ENCODE measurements at places on chromosomes 11 and 22.

- peak; percentile 25 for DNase-seq
Measured at GRCh38 chr11:130070109-130070845, 583 bp downstream of the APLP2 start.

- no peak for DNase-seq
Measured at GRCh38 chr22:20259327-20259688, 8.8 kb downstream of the RTN4R start.

DNA sequence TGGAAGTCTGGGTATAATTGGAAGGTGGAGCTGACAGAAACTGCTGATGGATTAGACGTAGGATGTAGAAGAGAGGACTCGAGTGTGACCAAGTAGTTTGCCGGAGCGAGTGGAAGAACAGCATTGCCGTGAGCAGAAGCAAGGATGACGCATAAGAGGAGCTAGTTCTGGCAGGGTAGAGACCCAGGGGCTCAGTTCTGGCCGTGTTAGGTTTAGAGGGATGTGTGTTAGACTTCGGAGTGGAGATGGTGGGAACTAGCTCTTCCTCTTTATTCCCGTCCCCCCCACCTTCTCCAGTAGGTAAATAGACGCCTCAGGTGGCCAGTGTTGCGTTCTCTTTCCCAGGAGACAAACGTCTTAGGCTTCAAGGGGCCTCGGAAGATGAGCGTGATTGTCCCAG, 19.1 kb downstream of the TUB start:
- DNase-seq, result no peak

- DNase-seq, result no peak
Measured at GRCh38 chr11:70729949-70730348, 331.6 kb downstream of the CTTN start.

DNA sequence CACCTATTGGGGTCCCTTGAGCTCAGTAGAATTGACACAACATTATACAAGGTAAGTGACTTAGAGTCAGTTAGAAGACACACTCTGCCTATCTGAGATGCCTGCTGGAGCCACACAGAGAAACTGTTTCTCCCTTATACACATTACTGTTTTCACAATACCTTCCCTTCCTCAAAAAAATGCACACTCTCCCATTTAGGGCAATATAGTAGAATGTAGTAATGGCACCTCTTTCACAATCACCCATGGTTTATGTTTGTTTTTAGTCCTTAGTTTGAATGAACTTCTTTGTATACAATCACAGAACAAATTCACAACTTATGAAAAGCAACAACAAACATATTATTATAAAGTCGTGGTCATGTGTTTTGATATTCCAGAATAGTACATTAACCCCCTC, 14.3 kb downstream of the OR52H1 start:
- DNase-seq, result no peak

DNA sequence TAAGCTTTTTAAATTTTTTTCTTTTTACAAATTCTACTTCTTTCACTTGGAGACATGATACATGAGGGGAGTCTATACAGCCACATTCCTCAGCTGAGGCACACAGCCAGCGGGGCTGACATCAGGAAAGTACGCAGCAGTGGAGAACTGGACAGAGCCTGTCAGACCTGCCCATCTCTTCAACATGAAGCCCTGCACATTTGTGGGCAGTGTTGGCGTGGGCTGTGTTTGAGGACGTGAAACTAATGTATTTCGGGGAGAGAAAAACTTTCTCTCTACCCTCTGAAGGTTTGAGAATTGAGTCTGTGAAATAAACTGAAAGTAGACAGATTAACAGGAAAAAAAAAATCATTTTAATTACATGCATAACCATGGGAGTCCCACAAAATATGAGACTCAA, 84.8 kb upstream of the HTATIP2 start:
- no peak for DNase-seq

DNA sequence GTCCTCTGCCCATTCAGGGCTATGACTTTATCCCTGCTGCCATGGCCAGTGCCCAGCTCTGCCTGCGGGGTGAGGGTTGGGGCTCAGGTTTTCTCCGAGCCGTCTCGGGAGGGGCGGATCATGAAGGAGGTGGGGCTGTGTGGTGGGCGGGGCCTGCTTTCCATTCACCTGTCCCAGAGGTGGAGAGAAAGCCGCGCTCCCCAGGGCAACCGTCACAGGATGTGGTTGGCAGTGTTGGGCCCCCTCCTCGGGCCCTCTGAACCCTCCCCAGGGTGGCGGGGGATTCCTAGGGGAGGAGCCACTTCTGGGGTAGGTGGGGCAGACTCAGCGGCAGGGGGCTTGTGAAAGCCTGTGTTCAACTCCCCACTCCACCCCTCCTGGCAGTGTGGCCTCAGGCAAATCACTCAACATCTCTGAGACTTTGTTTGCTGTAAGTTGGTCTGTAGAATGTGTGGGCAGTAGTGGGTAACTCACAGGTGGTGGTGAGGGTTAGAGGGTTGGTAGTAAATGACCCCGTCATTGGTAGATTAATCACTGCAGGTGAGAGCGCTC, 50.3 kb downstream of the CD6 start:
- DNase-seq, result peak; percentile 78

GRCh38 chr11:13315517-13316432, 38.2 kb downstream of the BMAL1 start:
- no peak for DNase-seq

GRCh38 chr11:86372586-86372985, 2.1 kb upstream of the CCDC81 start:
- DNase-seq, result no peak

GRCh38 chr11:40134820-40135570, 1324.5 kb downstream of the LRRC4C start:
- DNase-seq, result no peak

DNA sequence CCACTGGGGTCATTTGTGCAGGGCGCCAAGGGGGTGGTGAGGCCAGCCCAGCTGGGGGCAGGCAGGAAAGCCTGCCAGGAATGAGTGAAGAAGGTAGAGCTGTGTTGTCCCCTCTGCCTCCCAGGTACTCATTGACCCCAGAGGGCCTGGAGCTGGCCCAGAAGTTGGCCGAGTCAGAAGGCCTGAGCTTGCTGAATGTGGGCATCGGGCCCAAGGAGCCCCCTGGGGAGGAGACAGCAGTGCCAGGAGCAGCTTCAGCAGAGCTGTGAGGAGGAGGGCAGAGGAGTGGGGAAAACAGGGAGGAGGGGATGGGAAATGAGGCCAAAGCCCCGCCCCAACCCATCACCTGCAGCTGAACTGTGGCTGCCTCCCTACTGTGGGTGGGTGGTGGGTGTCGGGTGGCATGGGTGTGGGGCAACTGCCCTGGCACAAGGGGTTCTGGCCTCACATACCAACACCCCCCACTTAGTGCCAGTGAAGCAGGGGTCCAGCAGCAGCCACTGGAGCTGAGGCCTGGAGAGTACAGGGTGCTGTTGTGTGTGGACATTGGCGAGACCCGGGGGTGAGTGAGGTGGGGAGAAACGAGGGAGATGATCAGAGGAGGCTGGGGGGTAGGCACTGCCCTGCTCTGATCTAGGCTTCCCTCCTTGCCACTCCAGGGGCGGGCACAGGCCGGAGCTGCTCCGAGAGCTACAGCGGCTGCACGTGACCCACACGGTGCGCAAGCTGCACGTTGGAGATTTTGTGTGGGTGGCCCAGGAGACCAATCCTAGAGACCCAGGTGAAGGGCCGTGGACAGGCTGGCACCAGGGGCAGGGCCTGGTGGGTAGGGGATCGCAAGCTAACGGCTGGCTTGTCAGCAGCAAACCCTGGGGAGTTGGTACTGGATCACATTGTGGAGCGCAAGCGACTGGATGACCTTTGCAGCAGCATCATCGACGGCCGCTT, 3.0 kb downstream of the MUS81 start:
- no peak for DNase-seq

DNA sequence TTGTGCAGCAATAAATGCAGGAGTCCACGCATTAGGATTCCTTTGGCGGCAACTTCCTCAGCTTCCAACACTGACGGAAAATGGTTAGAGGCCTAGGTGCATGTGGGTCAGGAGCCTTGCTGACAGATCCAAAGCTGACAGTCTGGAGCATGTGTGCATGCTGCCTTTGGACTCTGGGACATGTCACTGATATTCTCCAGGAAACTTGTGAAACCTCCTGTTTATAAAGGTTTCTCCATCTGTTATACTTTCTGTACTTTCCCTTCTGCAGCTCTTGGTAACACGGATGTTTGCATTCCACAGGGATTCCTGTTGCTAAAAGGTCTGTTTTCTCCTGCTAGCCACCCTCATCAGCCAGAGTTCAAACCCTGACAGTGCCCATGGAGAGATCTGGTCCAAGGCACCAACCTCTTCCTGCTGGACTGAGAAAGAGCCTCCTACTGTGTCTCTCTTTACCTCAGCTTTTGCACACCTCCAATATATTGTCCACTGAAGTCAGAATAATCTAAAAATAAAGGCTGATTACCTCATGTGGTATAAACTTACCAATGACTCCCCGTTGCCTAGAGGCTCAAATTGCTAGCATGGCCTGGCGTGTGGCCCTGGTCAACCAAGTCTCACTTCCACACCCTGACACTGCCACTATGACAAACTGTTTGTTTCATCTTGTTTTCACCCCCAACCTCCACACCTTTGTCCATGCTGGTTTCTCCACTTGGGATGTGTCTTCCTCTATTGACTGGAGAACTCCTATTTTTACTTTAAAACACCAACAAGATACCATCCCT, 31.1 kb upstream of the LYVE1 start:
- DNase-seq, result no peak

- no peak for DNase-seq
Measured at GRCh38 chr22:41308544-41308947, 7.2 kb downstream of the ZC3H7B start.

GRCh38 chr22:48535868-48536540, 1291.7 kb downstream of the BRD1 start:
- no peak for DNase-seq

- DNase-seq, result no peak
Measured at GRCh38 chr22:37239336-37240239, 4.5 kb downstream of the RAC2 start.

DNA sequence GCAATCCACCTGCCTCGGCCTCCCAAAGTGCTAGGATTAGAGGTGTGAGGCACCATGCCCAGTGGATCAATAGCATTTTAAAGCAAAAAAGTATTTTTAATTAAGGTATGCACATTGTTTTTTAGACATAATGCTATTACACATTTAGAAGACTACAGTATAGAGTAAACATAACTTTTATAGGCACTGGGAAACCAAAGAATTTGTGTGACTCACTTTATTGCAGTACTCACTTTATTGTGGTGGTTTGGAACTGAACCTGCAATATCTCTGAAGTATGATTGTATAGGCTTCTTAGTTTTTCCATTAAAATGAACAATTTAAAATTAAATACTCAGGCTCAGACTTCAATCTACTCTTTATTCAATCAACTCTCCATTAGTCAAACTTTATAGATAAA, 17.5 kb upstream of the CD3E start:
- no peak for DNase-seq

DNA sequence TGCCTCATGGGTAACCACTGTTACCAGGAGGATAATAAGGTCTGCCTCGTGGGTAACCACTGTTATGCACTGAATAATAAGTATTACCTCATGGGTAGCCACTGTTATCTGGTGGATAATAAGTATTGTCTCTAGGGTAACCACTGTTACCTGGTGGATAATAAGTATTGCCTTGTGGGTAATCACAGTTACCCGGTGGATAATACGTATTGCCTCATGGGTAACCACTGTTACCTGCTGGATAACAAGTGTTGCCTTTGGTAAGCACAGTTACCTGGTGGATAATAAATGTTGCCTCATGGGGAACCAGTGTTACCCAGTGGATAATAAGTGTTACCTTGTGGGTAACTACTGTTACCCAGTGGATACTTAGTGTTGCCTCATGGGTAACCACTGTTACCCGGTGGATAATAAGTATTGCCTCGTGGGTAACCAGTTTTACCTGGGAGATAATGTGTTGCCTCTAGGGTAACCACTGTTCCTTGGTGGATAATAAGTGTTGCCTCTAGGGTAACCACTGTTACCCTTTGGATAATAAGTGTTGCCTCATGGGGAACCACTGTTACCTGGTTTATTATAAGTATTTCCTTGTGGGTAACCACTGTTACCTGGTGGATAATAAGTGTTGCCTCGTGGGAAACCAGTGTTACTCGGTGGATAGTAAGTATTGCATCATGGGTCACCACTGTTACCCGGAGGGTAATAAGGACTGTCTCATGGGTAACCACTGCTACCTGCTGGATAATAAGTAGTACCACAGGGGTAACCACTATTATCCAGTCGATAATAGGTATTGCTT, 10.6 kb upstream of the NXPE4 start:
- no peak for DNase-seq

GRCh38 chr22:36493690-36494110, 12.3 kb upstream of the TXN2 start:
- no peak for DNase-seq

DNA sequence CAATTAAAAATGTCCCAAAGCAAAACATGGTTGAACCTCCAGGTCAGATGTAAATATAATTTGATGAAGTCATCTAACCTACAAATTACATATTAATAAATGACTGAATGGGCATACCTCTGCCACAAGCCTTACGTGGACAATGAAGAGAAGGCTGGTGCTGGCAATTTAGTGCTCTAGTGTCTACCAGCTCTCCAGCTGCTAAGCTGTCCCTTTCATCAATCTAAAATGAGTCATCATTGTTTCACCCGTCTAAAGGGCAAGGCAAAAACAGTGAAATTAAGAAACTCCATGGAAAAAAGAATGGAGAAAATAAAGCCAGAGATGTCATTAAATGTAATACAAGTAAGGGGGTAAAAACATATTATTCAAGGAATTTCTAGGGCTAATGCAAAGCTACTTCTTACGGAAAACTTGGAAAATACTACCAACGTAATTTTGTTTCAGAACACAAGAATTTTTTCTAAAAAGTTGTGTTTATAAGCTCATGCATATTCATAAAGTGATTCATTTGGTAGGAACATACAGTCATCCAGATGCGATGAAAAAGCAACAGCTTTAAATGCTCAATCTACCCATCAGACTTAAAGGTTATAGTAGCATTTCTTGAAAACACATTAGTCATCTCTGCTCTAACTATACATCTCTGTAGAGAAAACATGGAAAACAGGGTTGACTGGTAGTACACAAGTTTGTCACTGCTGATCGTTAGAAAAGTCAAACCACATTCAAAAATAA, 71.5 kb downstream of the SIK3 start:
- no peak for DNase-seq

DNA sequence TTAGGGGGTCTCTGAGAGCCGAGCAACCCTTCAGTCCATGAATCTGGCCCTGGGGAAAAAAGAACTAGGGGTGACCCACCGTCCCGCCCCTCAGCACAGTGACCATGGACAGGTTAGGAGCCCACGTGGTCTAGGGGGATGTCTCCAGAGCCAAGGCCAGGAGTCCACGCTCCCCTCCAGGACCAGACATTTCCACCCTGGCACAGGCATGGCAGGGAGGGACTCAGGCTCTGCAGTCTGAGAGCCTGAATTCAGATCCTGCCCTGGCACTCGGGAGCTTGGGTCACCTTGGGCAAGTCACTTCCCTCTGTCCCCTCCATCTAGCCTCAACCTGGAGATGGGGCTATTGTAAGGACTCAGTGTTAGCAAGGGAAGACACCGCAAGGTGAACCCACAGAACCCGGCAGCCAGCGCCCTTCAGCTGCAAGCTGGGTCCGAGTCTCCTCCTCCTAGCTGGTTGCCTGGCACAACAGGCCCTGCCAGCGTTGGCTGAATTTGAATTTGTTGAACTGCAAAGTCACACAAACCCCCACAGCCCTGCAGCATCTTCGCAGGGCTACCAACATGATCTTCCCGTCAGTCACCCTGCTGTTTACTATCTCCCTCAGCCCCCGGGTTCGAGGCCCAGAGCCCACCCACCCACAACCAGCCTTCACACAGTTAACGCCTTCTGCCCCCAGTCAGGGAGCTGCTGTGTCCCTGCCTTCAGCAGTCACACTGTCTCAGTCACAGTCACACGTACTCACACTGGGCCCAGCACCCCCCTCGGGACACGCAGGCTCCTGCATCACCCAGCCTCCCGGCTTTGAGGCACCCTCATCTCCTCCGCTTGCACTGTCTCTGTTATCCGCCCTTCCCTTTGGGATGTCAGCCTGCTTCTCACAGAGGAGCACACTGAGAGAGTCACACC, 603 bp upstream of the PDGFB start:
- no peak for DNase-seq

Data from stimulated activated CD8-positive, alpha-beta memory T cell treated with anti-CD3 and anti-CD28 coated beads, Interleukin-12 subunit alpha, Interleukin-12 subunit beta, amount 100 ng/mL, for 4 hours (primary cell).